Natural killer cell treated with Interleukin-12 subunit alpha and Interleukin-12 subunit beta and Interleukin-15 and Interleukin-18, amount 100 ng/mL, for 72 hours (primary cell): ENCODE measurements at places on chromosomes 6 and 20. TPM values are rescaled to one million over a fixed set of nuclear protein-coding genes. Genes with fewer than 3 reads are reported as not detected.

- DNase-seq = no peak
These were observed 3.4 kb upstream of the ZNF133 start for GRCh38 chr20:18284805-18285533.

Gene CLVS2
- total RNA-seq = not detected

- no peak for DNase-seq
These were observed 196.9 kb upstream of the ZNF184 start for GRCh38 chr6:27669624-27670301.

- no peak for DNase-seq
These were observed 39.3 kb upstream of the LOC128125822 start for GRCh38 chr6:63533026-63533425.

- no peak for DNase-seq
These were observed 23.5 kb downstream of the DNAAF9 start for GRCh38 chr20:3383878-3384495.

- no peak for DNase-seq
These were observed 1.7 kb downstream of the C20orf204 start for GRCh38 chr20:64037498-64038213.

Gene IMPG1
- not detected for total RNA-seq

DNA sequence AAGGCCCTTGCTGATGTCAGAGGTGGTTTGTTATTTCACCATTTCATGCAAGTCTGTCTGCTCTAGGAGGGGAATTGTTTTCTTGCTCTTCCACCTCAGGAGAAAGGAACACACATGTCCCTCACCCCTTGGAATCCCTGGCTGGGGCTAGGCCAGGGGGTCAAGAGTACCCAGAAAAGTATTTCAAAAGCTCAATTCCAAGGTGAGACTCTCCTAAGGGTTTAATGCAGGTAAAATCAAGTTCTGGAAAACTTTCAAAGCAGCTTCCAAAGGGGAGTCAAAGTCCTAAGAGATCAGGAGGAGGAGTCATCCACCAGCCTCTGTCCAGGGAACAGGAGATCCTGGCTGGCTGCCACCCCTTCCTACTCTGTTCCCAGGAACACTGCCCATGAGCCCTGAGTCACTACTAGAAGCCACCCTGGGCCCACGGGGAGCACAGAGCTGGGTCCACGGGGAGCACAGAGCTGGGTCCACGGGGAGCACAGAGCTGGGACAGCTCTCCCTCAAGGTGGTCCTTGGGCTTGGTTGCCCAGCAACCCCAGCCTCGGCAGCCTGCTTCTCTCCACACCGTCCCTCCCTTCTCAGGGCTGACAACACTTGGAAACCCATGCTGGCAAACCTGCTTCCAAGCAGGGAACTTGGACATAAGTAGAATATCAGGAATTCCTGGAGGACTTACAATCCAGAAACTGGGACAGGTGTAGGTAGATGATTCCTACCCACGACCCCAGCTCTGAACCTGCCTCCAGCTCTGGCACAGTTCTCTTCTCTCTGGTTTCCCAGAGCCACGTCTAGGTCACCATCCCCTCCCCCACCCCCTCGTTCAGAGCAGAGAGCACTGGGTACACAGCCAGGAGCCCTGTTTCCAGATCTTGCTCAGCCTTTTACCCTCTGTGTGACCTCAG, 35.3 kb upstream of the CDKN1A start:
- no peak for DNase-seq

DNA sequence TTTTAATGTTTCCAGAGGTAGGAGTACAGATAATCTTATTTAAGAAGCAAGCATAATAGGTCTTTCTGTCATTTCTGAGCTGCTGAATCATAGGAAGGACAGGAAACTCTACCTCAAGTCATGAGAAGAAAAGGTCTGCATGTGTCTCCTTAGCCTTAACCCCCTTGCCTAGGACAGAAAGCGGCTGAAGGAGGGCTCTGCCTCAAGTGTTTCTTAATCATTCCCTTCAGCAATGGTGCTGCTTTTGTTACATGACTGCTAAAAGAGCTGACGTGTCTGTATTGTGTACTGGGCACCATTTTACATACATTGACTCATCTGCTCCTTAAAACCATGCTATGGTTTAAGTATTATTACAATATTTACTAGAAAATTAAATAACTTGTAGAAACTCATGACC, 564.0 kb upstream of the AGPAT4 start:
- no peak for DNase-seq

DNA sequence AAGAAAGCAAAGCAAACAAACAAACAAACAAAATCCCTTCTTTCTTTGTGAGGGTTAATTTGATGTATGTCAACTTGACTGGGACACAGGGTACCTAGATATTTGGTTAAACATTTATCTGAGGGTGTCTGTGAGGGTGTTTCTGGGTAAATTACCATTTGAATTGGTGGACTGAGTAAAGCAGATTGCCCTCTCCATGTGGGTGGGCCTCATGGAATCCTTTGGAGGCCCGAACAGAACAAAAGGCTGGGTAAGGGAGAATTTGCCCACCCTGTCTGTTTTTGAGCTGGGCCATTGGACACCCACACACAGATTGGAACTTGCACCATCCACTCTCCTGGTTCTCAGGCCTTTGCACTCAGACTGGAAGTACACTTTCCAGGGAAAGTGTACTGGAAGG, 628.8 kb upstream of the CITED2 start:
- no peak for DNase-seq

DNA sequence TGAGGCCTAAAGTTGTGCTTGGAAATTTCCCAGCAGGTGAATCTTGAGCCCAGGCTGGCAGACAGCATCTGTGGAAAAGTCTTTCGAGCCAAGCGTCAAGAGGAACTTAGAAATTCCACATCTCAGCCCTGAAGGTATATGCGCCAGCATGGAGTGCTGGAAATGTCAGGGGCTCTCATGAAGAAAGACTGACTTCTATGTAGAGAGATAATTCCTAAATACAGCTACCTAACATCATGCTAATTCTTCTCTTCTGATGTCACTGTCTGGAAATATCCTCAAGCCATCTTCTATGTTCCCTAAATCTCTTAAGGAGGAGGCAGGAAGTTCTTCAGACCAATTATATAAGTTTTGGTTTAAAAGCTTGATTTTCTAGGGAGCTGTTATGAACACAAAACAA, 492.4 kb upstream of the MARCKS start:
- DNase-seq = no peak

Gene HDGFL1
- not detected for total RNA-seq

Gene THEMIS
- total RNA-seq = 3.8 TPM

Gene MAP3K7
- 32.6 TPM for total RNA-seq

DNA sequence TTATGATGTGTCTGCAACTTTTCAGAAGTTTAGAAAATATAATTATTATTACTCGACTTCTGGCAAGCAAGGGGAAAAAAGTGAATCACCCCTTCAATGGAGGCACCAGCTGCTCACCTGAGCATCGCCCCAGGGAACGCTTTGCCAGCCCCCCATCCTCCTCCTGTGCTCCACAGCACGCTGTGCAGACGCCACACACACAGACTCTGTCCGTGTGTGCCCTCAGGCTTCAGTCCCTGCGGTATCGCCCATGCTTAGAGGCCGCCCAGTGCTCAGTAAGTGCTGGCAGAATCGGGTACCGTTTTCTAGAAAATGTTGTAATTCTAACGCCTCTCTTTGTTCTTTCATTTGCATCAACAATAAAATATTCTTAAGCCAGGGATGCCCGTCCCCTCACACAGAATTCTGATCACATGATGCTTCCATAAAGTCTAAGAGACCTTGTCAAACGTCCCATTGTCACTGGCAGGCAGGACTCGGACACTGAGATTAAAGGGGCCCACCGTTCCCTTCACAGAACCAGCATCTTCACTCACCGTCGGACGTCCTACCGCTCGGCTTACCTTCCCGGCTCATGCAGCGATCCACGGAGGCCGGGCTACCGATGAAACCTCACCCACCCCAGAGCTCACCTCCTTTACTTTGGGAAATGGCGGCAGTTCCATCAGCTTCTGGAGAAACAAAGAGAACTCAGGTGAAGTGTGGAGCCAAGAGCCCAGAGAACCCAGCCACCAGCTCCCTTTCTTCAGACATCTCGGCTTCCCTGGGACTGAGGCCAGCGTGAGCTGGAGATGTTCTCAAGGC, 105.5 kb downstream of the DLL1 start:
- no peak for DNase-seq

GRCh38 chr20:32474967-32475811, 109.9 kb downstream of the NOL4L start:
- DNase-seq = no peak

Gene MCCD1
- not detected for total RNA-seq

- no peak for DNase-seq
These were observed 137.2 kb downstream of the MMUT start for GRCh38 chr6:49325891-49326290.

DNA sequence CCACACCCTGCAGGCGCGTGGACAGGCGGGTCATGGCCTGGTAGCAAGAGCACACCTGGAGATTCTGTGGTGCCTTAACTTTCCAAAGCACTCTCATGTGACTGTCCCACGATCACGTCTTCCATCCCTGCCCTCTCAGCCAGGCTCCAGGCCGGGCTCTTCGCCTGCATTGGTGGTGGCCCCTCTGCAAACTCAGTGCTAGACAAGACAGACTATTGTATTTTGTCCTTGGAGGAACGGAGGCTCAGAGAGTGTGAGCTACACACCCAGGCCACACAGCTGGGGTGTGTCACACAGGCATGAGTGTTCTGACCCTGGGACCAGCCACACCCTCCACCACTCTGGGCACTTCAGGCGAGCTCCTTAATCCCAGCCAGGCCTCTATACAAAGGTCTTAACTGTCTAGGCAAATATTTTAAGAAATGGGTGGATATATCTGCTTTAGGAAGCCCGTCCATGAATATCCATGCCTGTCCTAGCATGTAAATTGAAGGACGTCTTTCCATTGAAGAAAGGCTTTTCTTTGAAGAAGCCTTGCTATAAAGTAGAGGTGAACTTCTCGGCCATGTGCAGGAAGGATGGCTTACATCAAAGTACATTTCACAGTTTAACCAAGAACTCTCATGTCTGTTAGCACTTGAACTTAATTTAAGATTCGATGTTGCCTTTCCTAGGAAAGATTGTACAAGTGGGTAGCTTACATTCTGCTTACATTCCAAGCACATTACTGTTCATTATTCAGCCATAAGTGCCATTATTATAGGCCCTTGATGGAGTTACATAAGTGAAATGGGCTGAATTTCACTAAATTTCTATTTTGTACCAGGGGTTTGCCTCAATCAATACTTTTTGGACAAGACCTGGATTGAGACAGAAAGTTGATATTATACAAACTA, 263.9 kb downstream of the DLL1 start:
- DNase-seq = no peak

Gene OR2B6
- total RNA-seq = not detected

GRCh38 chr6:121603486-121603885, 168.0 kb downstream of the GJA1 start:
- DNase-seq = no peak

DNA sequence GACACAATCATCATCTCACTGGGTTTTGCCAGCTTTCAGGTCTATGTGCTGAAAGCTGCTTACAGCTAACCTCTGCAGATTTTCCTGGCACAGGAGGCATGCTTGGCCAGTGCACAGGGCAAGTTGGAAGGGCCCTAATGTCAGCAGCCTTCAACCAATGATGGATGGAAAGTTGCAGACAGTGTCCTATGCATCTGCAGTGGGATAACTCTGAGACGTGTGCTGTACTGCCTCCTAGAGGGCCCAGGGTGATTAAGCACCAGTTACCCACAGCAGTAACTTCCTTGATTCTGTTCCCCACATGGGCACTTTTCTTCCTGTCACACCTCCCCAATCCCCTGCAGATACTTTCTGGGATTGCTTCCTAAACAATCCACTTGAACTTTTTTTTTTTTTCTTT, 38.6 kb downstream of the OVOL2 start:
- no peak for DNase-seq

DNA sequence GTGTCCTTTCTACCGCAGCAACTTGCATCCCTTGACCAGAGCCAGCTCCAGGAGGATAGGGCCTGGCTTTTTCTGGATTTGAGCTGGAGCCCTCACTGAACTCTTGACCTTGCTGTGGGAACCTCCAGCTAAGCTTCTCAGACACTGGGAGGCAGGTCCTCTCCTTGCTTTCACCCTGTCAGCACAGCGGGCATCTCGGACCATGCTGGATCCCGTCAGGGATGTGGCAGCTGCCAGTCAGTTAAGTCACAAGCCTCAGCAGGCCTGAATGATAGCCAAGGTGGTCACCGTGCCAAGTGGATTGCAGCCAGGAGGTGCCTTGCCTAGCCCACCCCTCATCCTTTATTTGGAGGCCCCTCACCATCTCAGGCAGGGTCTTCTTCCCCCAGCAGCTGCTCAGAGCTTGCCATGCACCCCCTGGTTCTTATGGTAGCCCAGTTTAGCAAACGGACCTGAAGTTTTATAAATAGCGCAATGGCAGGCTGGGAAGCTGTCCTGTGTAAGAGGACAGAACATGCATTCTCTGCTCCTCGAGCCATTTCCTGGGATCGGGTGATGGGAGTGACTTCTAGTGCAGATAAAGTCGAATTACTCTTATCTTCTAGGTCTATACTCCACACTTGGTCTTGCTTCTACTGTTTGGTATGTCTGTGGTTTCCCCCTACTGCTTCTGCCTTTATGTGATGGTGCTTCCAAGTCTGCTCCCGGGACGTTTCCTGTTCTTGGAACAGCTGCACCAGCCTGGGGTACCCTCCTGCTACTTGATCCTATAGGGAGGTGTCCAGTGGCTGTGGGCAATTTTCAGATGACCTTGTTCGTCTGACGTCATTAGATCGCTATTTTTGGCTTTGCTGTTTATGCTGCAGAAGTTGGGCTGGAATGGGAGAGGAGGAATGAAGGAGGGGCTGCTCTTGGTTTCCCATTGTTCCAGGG, 7.1 kb upstream of the MYLK2 start:
- DNase-seq = no peak

Gene SLC35B2
- 39.4 TPM for total RNA-seq

DNA sequence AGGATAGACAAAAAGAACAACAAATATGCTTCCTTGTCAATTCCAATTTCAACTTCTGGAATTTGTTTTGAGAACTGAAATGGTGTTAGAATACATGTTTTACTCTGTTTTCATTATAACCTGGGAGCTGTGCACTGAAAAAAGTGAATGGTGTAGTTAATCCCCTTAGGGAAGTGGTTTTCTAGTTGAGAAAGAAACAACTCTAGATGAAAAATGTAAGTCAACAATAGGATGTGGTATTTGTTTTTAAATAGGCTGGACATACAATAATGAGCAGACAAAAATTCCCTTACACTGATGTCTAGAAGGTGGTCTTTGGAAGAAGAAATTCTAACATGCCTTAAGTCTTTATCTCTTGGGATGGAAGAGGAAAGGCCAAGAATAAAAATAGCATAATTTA, 59.9 kb upstream of the TINAG start:
- DNase-seq = no peak
